Psoas muscle (tissue), 8 donors: ENCODE measurements at places on chromosomes 4 and X.
A peak's percentile ranks its signal among the peaks of the same experiment; 100 is the strongest.

- no peak for DNase-seq
These were observed 148.8 kb downstream of the HS6ST2 start for GRCh38 chrX:132809581-132809980.

DNA sequence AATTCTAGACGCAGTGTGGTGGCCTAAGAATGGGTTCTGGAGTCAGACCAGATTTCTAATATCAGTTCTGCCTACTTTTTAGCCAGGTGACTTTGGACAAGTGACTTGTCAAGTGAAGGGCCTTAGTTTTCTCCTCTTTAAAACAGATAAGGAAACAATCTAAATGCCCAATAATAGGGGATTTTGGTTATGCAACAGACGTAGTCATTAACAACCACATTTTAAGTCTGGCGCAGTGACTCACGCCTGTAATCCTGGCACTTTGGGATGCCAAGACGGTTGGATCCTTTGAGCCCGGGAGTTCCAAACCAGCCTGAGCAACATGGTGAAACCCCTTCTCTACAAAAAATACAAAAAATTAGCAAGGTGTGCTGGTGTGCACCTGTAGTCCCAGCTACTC is 2.1 kb upstream of the ZMYM3 start:
- DNase-seq, result no peak

DNA sequence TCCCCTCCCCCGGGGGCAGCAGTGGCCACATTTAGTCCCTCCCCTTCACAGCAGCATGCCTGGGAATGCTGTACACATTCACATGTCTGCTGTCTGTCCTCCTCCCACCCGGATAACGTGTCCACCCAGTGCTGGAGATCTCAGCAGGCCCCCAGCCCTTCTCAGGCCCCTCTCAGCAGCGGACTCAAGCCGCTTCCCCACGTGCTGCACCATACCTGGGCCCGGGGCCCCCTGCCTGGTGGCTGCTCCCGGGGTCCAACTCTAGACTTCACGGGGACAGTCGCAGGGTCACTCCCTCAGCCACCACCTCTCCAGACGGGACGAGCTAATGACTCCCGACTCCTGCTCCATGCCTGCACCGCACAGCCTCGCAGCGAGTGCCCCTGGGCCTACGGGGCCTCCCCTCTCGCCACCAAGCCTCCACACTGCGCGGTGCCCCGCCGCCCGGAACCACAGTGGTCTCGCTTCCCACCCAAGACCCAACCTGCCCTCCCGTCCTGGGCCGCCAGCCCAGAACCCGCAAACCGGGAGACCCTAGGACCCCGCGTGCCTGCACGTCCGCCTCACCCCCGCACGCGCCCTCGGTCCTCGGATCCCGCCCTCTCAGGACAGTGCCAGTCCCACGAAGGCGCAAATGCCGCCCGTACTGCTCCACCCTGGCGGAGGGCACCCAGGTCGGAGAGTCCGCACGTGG is 1.3 kb upstream of the PCGF3 start:
- DNase-seq, result no peak

DNA sequence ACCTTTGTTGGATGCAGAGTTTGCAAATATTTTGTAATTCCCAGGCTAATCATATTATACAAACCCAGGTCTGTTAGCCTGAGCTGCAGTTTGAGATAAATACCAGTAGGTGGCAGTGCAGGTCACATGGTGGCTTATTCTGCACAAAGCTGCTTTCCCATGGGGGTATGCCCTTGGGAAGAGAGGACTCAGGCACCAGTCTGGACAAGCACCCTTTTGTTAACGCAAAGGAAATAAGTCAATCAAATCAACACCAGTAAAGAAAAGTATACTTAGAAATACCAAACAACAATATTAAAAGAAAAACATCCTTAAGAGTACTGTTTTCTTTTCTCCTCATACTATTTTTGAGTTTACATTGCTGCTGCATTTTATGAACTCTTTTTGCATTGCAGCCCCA is 389.0 kb upstream of the ZFP42 start:
- no peak for DNase-seq

GRCh38 chrX:38961936-38962335 is 160.7 kb downstream of the MID1IP1 start:
- DNase-seq, result no peak

- no peak for DNase-seq
These were observed 94.1 kb upstream of the GK2 start for GRCh38 chr4:79502081-79502480.

- DNase-seq, result no peak
These were observed 1409.8 kb downstream of the PCDH7 start for GRCh38 chr4:32129967-32130366.

DNA sequence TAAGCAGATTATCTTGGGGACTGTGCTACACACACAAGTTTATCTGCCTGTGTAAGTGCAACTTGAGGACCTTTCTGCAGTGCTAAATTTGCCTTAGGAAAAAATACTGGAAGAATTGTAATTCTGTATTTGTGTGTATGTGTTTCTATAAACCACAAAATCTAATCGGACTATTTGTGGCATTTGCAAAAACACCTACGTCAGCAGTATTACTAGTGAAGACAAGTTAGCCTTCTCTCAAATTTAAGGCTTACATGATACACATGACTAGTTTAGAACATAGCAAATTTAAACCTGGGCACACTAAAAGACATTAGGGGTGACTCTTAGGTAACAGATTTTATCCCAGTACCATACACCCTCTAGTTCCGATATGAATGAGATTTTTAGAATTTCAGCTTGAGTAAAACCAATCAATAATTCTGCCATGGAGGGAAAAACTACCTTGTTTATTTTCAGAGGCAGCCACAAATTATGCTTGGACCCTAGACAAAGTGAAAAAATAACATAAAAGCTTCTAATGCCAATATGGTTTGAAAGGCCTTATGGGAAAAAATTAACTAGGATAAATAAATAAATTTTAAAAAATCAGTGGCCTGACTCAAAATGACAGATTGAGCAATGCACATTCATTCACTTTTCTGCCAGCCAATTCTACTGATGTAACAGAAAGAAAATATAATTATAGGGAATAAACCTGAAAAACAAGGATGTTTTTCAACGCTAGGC is 176.4 kb downstream of the SNCA start:
- no peak for DNase-seq

DNA sequence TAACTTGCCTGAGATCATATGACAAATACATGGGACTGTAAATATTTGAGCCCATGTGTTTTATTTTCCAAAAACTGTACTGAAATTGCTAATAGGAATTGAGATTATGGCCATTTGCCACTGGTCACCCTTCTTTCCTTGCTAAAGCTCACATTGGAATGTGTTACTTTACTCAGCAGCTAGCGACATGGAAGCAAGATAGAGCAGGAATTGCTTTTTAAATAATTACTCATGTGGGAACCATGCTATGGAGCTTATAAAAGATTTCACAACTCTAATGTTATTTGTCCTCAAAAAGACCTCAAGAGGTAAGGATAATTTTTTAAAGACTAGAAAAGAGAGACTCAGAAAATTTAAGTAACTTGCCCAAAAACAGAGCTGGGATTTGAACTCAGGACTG is 48.8 kb upstream of the AFAP1 start:
- no peak for DNase-seq

- DNase-seq, result no peak
These were observed 174.6 kb downstream of the INPP4B start for GRCh38 chr4:142671516-142671915.

- no peak for DNase-seq
These were observed 105.7 kb upstream of the PDLIM3 start for GRCh38 chr4:185640811-185641675.

DNA sequence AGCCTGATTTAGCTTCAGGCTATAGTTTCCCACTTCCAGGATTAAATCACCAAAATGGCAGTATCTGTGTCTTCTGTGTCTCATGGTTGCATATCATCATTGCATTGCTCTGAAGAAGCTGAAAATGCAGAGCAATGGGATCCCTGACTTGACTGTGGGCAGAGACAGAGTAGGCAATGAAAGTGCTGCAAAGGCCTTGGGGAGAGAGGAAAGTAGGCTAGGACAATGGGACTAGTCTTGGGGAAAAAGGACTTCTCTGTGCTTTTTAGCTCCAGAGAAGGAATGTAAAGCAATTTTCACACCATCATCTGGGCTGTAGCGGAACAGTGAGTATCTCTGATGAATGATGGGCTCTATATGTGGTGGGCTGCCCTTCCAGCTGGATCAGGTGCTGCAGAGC is 202.5 kb downstream of the LDB2 start:
- no peak for DNase-seq

GRCh38 chr4:103026868-103027267 is 7.4 kb upstream of the SLC9B1 start:
- DNase-seq, result no peak

- no peak for DNase-seq
These were observed 581.2 kb upstream of the IGFBP7 start for GRCh38 chr4:57691370-57691769.

DNA sequence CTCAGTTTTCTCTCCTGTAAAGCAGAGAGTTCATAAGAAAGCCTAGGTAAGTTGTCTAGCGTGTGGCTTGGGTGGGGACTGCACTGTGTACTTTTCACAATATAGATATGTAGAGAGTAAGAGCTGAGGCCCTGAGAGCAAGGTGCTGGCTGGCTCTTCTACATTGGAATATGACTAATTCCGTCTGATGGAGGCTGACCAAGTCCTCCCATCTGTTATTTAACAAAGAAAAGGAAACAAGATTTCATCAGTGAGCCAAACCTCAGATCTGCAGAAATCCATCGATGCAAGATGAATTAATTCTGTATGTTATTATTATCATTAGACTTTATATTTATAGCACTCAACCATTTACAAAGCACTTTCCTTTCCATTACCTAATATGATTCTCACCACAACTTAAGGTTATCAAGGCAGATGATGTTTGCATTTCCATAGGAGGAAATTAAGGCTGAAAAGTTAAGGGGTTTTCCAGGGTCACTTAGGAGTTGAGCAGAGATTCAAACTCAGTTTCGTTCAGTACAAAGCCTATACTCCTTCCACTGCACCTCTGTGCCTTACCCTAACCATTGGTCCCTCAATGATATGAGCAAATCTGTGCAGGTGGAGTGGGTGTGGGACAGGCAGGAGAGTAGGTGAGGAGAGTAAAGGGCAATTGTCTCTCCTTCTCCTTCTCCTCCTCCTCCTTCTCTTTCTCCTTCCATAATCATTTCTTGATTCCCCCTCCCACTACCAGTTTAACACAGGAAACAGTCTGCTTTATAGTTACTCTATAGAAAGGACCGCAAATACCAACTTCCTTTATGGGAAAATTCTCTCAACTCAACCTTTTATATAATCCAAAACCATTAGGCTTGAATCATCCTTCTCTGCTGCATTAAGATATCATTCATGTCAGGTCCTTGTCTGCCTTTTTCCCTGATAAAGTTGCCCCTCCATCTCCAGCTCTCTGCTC is 27.6 kb upstream of the SRD5A3 start:
- no peak for DNase-seq

- DNase-seq, result no peak
These were observed 39.0 kb upstream of the RASL11B start for GRCh38 chr4:52822972-52823701.

- no peak for DNase-seq
These were observed 13.0 kb upstream of the CXorf38 start for GRCh38 chrX:40660381-40660780.

GRCh38 chrX:132470831-132471230 is 18.0 kb downstream of the MBNL3 start:
- no peak for DNase-seq

DNA sequence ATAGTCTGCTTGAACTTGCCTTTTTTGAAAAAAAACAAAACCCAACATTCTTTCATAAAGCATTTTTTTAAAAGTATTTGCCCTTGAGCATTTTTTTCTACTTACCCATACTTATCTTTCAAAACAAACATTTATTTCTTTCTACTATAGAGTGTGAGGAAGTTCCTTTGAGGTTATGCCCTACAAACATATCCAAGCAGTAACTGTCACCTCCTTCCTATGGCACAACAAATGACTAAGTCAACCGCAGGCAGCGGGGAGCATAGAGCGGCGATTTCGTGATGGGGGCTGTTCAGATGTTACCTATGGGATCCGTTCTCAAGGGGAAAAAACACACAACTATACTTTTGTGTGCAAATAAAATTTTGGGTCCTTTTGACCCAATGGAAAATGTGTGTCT is 19.4 kb downstream of the SPRY1 start:
- DNase-seq, result no peak

DNA sequence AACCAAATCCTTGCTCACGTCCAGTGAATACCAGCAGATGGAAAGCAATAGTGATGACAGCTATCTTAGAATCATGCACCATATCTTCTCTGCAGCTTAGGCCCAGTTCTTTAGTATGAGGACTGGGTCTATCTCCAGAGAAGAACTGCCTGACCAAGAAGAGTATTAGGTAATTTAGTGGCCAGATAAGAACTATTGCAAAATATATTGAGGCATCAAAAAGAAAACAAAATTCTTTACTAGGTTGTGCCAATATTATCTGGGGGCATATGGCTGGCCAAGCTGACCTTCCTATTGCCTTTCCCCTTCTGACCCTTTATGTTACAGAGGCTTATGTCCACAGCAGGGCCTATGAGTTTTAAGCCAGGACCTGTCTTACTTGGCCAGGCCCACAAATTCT is 91.2 kb downstream of the RLIM start:
- no peak for DNase-seq

GRCh38 chr4:139782926-139783522 is 117.4 kb downstream of the MGST2 start:
- no peak for DNase-seq

GRCh38 chr4:7717161-7717560 is 222.5 kb downstream of the AFAP1 start:
- peak; percentile 22 for DNase-seq

DNA sequence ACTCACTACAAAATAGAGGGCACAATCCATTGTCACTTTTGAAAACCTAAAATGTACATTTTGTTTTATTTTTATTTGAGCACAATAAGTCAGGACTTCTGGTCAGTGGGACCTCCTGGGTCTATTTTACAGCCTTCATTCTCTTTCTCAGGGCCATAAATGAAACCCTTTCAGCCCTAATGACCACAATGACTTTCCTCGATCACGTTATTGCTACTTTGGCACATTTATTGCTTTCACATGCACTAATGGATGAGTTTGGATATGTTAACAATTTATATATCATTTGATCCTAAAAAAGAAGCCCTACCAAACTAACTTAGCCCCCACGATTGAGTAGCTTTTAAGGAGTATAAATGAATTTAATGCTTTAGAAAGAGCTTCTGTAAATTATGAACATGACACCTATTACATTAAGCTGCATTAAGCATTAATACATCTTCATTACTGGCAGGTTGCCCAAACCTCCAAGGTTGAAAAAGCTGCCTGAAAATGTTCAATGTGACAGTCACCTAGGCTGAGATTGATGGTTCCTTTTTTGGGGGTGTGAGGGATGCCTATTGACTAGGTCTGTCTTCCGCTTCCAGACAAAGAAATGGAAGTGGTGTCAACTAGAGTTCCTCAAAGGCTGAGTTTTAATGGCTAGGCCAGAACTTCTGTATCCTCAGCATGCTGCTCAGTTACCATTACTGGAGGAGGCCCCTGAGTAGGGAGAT is 296.4 kb downstream of the GPAT3 start:
- no peak for DNase-seq
